ENCODE measurements at places on chromosomes 3 and 15. TPM values are rescaled to one million over a fixed set of nuclear protein-coding genes. Genes with fewer than 3 reads are reported as not detected.

C2CD4B gene
- total RNA-seq = not detected

CHDH gene
- 8.3 TPM for total RNA-seq

STAB1 gene
- total RNA-seq = 0.46 TPM

POPDC2 gene
- 3.5 TPM for total RNA-seq

CGNL1 gene
- total RNA-seq = 0.10 TPM

FMN1 gene
- total RNA-seq = 0.05 TPM

IGDCC3 gene
- total RNA-seq = 0.10 TPM

HYKK gene
- 0.23 TPM for total RNA-seq

- H3K4me1 ChIP-seq = no peaks in the 10 kb centered on the region
- no peak overlapping the region for H3K27ac ChIP-seq
- H3K4me3 ChIP-seq = no peak overlapping the region
- no peak for DNase-seq
- no peaks in the 10 kb centered on the region for H3K36me3 ChIP-seq
Observed at GRCh38 chr3:18723206-18723810, 298.2 kb upstream of the SATB1 start.

- no peaks in the 10 kb centered on the region for H3K4me1 ChIP-seq
- H3K27ac ChIP-seq = no peak overlapping the region
- no peaks in the 10 kb centered on the region for H3K27me3 ChIP-seq
- H3K4me3 ChIP-seq = no peak overlapping the region
Observed at GRCh38 chr3:186895406-186895805, 34.9 kb upstream of the ST6GAL1 start.

DNA sequence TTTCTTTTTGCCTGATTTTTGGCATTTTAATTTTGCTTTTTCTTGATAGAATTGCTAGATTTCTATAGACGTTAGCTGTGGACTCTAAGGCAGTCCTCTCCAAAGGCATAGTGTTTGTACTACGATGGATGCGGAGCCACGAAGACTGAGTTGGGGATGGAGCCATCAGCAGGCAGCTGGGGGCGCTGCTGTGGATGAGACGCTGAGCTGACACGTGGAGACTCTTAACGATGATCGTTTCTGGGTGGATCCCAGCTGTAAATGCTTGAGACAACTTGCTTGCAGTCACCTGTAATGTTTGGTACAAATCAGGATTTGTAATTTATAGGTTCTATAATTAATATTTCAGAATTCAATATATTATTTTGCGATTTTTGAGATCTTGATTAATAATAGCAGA, 13.3 kb upstream of the PPP1R2 start:
- H3K4me1 ChIP-seq = no peaks in the 10 kb centered on the region
- no peaks in the 10 kb centered on the region for H3K27me3 ChIP-seq
- no peak for DNase-seq
- H3K4me3 ChIP-seq = no peak overlapping the region
- H3K27ac ChIP-seq = no peak overlapping the region
- H3K36me3 ChIP-seq = no peaks in the 10 kb centered on the region

DNA sequence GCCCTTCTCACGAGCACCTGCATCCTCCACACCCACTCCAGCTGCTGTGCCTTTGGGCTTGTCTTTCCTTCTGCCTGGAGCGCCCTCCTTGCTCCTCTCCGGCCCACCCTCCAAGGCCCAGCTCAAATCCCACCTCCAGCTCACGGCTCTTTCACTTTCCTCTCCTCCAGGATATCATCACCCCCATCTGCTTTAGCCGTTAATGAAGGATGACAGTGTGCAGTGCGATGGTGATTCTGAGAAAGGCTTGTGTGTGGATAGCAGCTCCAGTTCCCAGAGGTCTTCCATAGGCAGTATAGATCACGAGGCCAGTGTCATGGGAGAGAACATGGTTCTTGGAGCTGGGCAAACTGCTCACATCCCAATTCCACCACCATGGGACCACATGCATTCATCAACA, 237.4 kb downstream of the TLE3 start:
- H3K4me3 ChIP-seq = no peak overlapping the region
- H3K27ac ChIP-seq = no peak overlapping the region
- H3K27me3 ChIP-seq = peaks cover 7% of the 10 kb centered on the region
- no peak for DNase-seq

DNA sequence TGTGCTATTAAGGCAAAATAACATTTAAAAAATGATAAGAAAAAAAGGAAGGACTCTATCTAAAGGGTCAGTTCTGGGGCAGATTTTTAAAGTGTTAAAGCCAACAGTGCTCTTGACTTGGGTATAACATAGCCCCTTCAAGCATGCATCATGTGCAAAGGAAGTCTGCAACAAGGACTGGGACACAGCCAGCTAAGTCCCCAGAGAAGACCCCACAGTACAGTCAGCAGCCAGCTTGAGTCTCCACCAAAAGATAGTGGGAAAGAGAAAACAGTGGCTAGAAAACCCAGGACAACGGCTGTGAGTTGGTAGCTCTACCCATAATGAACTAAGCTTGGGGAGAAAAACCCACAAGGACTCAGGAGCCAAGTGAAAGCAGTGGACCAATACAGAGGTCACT, 86.4 kb upstream of the DCLK3 start:
- H3K27ac ChIP-seq = no peak overlapping the region
- no peaks in the 10 kb centered on the region for H3K27me3 ChIP-seq
- H3K36me3 ChIP-seq = peaks cover 3% of the 10 kb centered on the region
- no peak overlapping the region for H3K4me3 ChIP-seq
- no peak for DNase-seq
- H3K4me1 ChIP-seq = no peaks in the 10 kb centered on the region

DNA sequence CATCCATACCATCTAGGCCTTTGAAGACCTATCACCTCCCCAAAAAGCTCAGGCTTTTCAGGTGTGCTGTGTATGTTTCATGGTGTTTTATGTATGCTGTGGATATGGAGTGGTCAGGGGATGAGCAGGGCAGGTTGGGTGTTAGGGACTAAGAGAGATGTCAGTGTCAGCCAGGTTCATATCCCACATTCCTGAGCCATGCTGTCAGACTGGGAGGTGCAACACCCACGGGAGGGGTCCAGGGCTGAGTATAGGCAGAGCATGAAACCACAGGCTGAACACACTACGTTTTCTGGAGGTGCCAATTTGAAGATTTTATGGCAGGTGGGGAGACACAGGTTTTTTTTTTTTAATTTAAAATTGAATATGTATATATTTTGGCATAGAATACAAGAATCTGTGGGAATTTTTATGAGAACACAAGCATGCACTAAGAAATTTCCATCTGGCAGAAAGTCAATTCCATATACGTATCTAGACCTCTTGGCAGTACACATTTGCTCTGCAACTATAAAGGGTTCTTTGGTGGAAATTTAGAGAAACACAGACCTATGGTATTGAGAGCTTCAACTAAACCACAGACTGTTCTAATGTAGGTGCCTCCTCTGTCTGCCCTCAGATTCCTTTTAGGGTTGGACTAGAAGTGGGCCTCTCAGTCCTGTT, 101.9 kb upstream of the RNU6-1 start:
- no peak overlapping the region for H3K27ac ChIP-seq
- no peak overlapping the region for H3K4me3 ChIP-seq
- H3K4me1 ChIP-seq = peaks cover 36% of the 10 kb centered on the region
- no peak for DNase-seq
- H3K36me3 ChIP-seq = no peaks in the 10 kb centered on the region

DNA sequence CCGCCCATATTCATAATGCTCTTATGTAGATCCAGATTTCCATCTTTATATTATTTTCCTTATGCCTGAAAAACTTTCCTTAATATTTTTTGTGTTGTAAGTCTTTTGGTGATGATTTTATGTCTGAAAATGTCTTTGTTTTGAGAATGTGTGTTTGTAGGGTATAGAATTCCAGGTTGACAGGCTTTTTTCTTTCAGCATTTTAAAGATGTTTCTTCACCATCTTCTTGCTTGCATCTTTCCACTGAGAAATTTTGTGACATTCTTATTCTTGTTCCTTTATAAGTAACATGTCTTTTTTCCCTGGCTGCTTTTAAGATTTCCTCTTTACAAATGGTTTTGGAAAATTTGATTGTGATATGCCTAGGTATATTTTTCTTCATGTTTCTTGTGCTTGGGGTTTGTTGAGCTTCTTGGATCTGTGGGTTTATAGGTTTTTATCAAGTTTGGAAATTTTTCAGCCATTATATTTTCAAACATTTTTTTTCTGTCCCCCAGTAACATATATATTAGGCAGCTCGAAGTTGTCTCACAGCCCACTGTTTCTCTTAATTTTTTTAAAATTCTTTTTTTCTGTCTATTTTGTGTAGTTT, 27.1 kb upstream of the SLC22A13 start:
- H3K36me3 ChIP-seq = peaks cover 25% of the 10 kb centered on the region
- no peaks in the 10 kb centered on the region for H3K4me1 ChIP-seq
- H3K27ac ChIP-seq = no peak overlapping the region
- no peaks in the 10 kb centered on the region for H3K27me3 ChIP-seq
- DNase-seq = no peak

DNA sequence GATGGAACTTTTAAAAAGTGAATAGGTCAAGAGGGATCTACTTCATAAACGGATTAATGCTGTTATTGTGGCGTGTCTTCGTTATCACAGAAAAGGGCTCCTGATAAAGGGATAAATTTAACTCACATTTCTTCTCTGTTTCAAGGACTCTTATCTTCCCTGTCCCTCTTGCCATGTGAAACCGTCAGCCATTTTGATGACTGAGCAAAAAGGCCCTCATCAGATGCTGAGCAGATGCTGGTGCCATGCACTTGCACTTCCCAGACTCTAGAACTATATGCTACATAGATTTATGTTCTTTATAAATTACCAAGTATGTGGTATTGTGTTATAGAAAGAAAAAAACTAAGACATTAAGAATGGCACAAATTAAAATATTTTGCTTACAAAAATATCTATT, 1011.8 kb upstream of the GBE1 start:
- no peak overlapping the region for H3K4me3 ChIP-seq
- H3K4me1 ChIP-seq = no peaks in the 10 kb centered on the region
- no peaks in the 10 kb centered on the region for H3K27me3 ChIP-seq
- H3K36me3 ChIP-seq = no peaks in the 10 kb centered on the region

DNA sequence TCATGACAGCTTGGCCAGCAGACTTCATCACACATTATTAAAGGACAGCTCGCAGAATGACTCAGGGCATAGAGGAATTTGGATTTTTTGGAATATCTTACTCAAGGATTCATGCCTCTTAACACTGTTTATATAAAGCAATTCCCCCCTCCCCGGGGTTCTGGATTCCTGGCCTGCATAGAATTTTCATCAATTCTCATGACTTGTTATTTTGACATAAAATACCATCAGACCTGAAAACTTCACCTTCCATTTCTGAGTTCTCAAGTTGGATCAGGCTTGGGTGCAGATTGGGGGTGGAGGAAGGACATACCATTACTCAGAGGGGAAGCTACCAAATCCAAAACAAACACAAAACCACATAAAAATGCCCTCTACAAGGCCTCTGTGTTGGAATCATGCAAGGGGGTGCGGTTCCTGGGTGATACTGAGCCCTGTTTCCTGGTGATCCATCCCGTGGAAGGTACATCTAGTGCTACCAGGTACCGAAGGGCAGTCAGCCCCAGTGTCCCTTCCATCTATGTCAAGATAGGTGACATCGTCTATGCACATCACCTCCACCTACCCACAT, 95.3 kb downstream of the DAPK2 start:
- DNase-seq = no peak
- no peaks in the 10 kb centered on the region for H3K27me3 ChIP-seq
- H3K4me1 ChIP-seq = no peaks in the 10 kb centered on the region
- no peak overlapping the region for H3K4me3 ChIP-seq
- no peaks in the 10 kb centered on the region for H3K36me3 ChIP-seq

DNA sequence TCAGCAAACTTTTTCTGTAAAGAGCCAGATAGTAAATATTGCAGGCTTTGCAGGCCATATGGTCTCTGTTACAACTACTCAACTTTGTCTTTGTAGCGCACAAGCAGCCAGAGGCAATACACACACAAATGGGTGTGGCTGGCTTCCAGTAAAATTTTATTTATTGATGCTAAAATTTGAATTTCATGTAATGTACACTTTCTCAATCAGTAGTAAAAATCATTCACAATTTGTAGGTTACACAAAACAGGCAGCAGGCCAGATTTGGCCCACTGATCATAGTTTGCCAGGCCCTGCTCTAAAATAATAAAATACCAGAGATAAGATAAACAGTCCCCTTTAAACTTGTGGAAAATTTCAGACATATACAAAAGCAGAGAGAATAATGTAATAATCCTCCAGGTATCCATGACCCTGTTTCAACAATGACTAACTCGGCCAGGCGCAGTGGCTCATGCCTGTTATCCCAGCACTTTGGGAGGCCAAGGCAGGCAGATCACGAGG, 330.3 kb downstream of the SHQ1 start:
- H3K27me3 ChIP-seq = no peaks in the 10 kb centered on the region
- peaks cover 12% of the 10 kb centered on the region for H3K4me1 ChIP-seq
- H3K27ac ChIP-seq = no peak overlapping the region

DNA sequence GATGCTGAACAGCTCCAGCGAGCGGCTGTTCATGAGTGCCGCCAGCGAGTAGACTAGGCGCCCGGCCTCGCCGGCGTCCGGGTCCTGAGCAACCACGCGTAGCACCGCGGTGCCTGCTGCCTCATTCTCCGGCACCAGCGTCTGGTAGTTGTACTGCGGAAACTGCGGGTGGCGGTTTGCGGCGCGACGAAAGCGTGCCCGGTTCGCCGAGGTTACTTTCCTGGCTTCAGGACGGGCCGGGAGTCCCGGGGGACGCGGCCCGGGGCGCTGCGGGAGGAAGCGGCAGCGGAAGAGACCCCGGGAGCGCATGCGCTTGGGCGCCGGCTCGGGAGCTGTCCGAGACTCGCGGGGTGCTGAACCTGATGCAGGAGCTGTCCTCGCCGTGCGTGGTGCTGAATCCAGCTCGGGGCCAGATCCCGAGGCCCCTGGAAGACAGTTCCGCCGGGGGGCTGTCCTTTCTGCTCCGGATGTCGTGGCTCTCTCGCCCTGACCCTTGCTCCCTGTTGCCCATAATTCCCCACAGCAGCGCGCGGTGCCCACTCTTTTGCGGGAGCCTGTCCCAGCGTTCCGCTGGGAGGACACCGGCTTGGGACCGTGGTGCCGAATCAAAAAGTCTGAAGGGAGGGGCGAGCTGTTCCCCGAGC, 1.1 kb downstream of the CELSR3 start:
- H3K27ac ChIP-seq = no peak overlapping the region
- no peak for DNase-seq
- no peaks in the 10 kb centered on the region for H3K27me3 ChIP-seq
- peaks cover 9% of the 10 kb centered on the region for H3K4me1 ChIP-seq

- H3K27ac ChIP-seq = no peak overlapping the region
- no peaks in the 10 kb centered on the region for H3K4me1 ChIP-seq
- H3K27me3 ChIP-seq = peaks cover 4% of the 10 kb centered on the region
- no peak for DNase-seq
- H3K4me3 ChIP-seq = no peak overlapping the region
Observed at GRCh38 chr3:9715764-9716437, 12.3 kb downstream of the CPNE9 start.

- no peak for DNase-seq
- H3K27me3 ChIP-seq = no peaks in the 10 kb centered on the region
- H3K4me1 ChIP-seq = no peaks in the 10 kb centered on the region
- no peaks in the 10 kb centered on the region for H3K36me3 ChIP-seq
- H3K27ac ChIP-seq = no peak overlapping the region
- H3K4me3 ChIP-seq = no peak overlapping the region
Observed at GRCh38 chr3:113084777-113085176, 94.0 kb downstream of the GTPBP8 start.

GRCh38 chr3:42094691-42095391, 3.7 kb downstream of the TRAK1 start:
- H3K4me3 ChIP-seq = no peak overlapping the region
- peak overlapping the region; percentile 78 for H3K27ac ChIP-seq
- H3K27me3 ChIP-seq = no peaks in the 10 kb centered on the region
- DNase-seq = no peak
- peaks cover 12% of the 10 kb centered on the region for H3K36me3 ChIP-seq

GRCh38 chr15:29324746-29325145, 55.1 kb upstream of the NSMCE3 start:
- no peaks in the 10 kb centered on the region for H3K36me3 ChIP-seq
- no peak for DNase-seq
- H3K4me1 ChIP-seq = no peaks in the 10 kb centered on the region
- H3K27me3 ChIP-seq = no peaks in the 10 kb centered on the region
- H3K4me3 ChIP-seq = no peak overlapping the region
- H3K27ac ChIP-seq = no peak overlapping the region

Measured in GM12878 (cell line).